ENCODE measurements at places on chromosomes 5 and 9.

- no peak overlapping the region for H3K4me3 ChIP-seq
- no peaks in the 10 kb centered on the region for H3K27me3 ChIP-seq
- H3K4me1 ChIP-seq: peaks cover 75% of the 10 kb centered on the region
- no peaks in the 10 kb centered on the region for H3K36me3 ChIP-seq
- peak overlapping the region; percentile 58 for H3K27ac ChIP-seq
Observed at GRCh38 chr5:180790524-180790923, 12.1 kb downstream of the MGAT1 start.

DNA sequence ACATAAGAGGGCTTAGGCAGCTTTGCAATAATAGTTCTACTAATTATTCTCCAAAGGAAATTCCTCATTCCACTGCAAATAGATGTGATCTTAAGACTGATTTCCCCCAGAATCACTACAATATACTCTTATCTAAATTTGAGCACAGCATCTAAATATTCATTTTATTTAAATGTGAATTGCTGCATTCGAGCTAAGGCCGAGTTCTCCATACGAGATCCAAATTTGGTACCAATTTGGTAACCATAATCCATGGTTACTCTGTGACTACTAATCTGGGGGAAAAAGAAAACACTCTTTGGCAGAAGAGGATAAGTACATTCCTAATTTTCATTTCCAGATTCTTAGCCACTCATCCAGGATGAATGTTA is 19.7 kb upstream of the RIC1 start:
- H3K36me3 ChIP-seq: no peaks in the 10 kb centered on the region
- H3K27me3 ChIP-seq: no peaks in the 10 kb centered on the region
- H3K4me1 ChIP-seq: peaks cover 37% of the 10 kb centered on the region
- peak overlapping the region; percentile 94 for H3K27ac ChIP-seq

DNA sequence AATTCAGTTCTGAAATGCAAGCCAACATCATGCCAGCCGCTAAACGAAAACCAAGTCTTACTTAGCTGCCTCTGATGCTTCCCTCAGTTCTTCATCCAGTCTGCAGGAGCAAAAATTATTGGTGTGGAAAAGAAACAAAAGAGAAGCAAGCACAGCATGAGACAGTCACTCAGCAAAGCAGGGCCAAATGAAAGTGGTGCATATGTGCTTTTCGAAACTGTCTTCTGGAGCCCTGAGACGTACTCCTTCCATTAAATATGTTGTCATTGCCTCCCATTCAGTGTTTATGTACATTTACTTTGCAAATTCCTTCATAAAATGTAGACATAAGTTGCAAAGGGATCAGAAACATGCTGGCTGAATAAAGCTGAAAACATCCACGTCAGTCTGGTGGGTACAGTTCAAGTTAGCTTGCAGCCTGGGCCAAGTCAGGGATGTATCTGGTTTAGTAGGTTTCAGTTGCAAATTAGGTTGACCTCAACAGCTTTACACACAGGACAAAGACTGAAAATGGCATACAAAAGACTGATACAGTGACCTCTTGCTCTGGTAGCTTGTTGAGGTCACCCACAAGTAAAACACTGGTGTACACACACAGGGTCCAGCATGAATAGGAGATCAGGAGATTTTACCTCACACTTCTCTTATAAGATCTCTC is 139.7 kb upstream of the PCA3 start:
- H3K4me1 ChIP-seq: no peaks in the 10 kb centered on the region
- H3K27me3 ChIP-seq: peaks cover 2% of the 10 kb centered on the region
- no peaks in the 10 kb centered on the region for H3K36me3 ChIP-seq
- no peak for DNase-seq
- no peak overlapping the region for H3K27ac ChIP-seq

- peak overlapping the region; percentile 97 for H3K27ac ChIP-seq
- H3K4me3 ChIP-seq: peak overlapping the region; percentile 96
- peaks cover 75% of the 10 kb centered on the region for H3K4me1 ChIP-seq
- no peaks in the 10 kb centered on the region for H3K36me3 ChIP-seq
Observed at GRCh38 chr5:76404223-76405211, 1.4 kb downstream of the IQGAP2 start.

DNA sequence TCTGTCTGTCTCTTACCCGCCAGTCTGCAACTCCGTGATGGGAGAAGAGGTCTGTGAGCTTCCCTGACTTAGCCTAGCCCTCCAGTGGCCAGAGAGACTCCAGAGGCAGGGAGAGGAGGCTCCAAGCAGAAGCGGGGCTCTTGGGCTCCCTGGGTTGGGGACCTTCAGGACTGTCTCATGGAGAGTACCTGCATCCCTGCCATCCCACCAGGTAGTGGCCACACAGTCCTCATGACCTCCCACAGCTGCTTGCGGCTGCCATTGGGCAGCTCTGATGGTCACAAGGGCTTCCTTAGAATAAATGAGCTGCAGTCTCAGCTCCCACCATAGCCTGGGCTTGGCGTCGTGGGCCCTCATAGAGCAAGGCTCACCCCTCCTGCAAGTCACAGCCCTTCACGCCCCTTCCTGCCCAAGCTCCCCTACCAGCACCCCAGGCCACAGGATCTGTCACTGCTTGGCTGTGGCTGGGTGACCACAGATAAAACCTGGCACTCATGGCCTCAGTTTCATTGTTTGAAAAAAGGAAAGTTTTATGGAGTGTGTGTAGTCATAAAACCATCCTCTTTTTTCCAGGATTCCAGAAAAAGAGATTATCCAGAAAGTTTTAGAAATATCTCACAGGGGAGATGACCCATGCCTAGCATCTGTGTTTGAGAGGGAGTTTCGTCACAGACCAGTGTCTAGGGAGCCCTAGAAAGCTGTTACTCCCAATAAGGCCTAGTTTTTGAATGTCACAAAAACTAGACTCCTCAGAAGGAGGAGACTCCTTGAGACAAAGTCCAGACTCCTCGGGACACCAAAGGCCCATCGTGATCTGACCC is 48.4 kb downstream of the PPARGC1B start:
- peaks cover 18% of the 10 kb centered on the region for H3K36me3 ChIP-seq
- no peak overlapping the region for H3K27ac ChIP-seq
- H3K4me3 ChIP-seq: no peak overlapping the region
- H3K4me1 ChIP-seq: peaks cover 71% of the 10 kb centered on the region

- DNase-seq: no peak
- H3K4me3 ChIP-seq: peak overlapping the region; percentile 52
- peaks cover 31% of the 10 kb centered on the region for H3K4me1 ChIP-seq
- no peaks in the 10 kb centered on the region for H3K27me3 ChIP-seq
- peak overlapping the region; percentile 36 for H3K27ac ChIP-seq
Observed at GRCh38 chr5:179795049-179795862, 1.5 kb downstream of the LTC4S start.

DNA sequence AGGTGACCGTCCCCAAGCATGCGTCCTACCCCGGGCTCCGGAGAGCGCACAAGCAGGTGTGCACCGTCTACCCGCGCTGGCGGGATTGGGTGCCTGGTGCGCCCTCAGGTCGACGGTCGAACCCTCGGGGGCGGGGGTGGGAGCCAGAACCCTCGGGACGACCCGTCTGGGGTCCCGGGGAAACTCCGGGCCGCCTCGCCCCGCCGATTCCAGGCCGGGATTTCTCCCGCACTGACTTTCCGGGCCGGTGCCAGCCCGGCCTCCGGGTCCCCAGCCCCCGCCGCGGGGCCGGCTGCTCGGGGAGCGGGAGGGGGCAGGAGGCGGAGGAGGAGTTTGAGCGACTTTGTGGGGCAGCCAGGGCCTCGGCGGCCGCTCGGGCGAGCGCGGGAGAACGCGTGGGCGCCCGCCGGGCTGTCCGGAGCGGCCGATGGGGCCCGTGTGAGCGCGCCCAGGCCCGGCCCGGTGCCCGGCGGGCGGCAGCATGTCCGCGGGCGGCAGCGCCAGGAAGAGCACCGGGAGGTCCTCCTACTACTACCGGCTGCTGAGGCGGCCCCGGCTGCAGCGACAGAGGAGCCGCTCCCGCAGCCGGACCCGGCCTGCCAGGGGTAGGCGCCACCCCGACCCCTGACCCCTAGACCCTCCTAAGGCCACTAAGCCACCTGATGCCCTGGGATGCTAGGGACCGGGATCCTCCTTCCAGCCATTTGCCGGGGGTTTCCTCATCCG is at the start of gene DAB2IP:
Gene DAB2IP, plus strand, starts transcription at position 340 of the 726 bp plus-strand sequence. Its CDS starts 142 bp downstream, at position 482.
- no peak for DNase-seq
- H3K4me3 ChIP-seq: peak within 1 kb of the TSS; percentile 68
- H3K4me1 ChIP-seq: peaks cover 17% of the 10 kb centered on the region
- no peak within 1 kb of the TSS for H3K27ac ChIP-seq

- H3K4me1 ChIP-seq: no peaks in the 10 kb centered on the region
- DNase-seq: no peak
- peaks cover 17% of the 10 kb centered on the region for H3K27me3 ChIP-seq
- H3K36me3 ChIP-seq: no peaks in the 10 kb centered on the region
Observed at GRCh38 chr9:86918556-86918955, 28.8 kb downstream of the GAS1 start.

DNA sequence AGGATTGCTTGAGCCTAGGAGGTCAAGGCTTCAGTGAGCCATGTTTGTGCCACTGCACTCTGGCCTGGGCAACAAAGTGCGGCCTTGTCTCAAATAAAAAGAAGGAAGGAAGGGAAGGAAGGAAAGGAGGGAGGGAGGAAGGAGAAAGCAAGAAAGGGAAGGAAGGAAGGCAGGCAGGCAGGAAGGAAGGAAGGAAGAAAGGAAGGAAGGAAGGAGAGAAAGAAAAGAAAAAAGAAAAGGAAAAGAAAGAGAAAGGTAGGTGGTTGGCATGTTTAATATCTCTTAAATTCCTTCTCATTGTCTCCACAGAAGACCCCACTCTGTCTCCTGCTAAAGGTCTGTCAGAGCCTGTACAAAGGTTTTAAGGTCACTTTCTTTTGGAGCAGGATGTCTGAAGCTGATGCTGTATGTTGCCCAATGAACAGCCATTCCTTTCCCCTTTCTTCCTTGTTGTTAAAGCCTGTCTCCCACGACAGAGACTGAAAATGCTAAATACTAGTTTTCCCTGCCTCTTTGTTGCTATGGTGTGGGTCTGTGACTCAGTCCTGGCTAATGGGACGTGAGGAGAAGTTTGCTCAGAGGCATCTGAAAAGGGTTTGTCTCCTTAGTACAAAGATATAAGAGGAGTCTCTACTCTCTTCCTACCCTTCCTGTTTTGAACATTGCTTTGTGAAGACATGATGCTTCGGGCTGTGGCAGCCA is 213.3 kb downstream of the PCSK1 start:
- H3K36me3 ChIP-seq: no peaks in the 10 kb centered on the region
- H3K4me3 ChIP-seq: no peak overlapping the region
- H3K27ac ChIP-seq: peak overlapping the region; percentile 54
- DNase-seq: no peak
- peaks cover 22% of the 10 kb centered on the region for H3K27me3 ChIP-seq

DNA sequence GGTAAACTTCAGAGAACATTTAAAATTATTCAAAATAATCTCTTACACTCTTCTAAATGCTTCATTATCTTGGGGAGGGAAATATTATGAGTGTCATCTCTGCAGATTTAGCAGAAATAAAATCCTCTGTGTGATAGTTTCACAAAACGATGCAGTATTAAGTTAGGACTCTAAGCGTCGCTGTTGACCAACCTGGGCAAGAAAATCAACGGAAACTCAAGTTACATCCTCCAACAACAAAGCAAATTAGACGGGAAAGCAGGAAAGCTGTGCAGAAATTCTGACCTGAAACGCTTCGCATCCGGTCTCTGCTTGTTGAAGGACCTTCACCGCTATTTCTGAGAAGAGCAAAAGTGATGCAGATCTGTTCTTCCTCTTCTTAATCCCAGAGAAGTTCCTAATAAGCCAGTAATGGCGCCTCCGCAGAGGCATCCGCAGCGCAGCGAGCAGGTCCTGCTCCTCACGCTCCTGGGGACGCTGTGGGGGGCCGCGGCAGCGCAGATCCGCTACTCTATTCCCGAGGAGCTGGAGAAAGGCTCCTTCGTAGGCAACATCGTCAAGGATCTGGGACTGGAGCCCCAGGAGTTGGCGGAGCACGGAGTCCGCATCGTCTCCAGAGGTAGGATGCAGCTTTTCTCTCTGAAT is at the start of gene PCDHGA6:
Gene PCDHGA6, plus strand, starts transcription at position 219 of the 645 bp plus-strand sequence. Its CDS starts 193 bp downstream, at position 412.
- H3K4me1 ChIP-seq: peaks cover 3% of the 10 kb centered on the region
- H3K4me3 ChIP-seq: peak within 1 kb of the TSS; percentile 56
- no peak for DNase-seq
- peaks cover 29% of the 10 kb centered on the region for H3K27me3 ChIP-seq
- peak within 1 kb of the TSS; percentile 35 for H3K27ac ChIP-seq

DNA sequence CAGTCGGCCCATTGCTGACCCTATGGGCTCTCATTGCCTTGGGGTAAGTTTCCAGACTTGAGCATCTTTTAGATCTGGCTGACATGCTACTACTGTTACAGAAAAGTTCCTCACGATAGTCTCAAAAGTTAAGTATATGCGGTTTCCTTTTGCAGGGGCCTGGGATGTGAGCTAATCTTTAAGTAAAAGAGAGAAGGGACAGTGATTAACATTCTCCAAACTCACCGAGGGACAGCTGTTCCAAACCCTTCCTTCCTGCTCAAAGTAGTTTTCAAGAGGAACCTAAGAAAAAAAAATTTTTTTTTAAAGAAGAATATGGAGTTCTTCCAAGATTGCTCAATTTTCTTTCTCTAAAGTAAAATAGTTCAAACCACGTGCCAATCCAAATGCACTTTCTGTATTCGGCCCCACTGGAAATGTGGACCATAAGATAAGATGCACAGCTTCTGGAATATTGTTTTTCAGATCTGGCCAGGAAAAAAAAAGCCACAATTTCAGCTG is 168.0 kb upstream of the SPRY4 start:
- peaks cover 2% of the 10 kb centered on the region for H3K4me1 ChIP-seq
- H3K27me3 ChIP-seq: no peaks in the 10 kb centered on the region
- DNase-seq: no peak
- H3K4me3 ChIP-seq: no peak overlapping the region
- H3K36me3 ChIP-seq: no peaks in the 10 kb centered on the region

GRCh38 chr9:108166519-108166918 is 677.0 kb upstream of the KLF4 start:
- DNase-seq: no peak
- H3K27me3 ChIP-seq: peaks cover 3% of the 10 kb centered on the region
- H3K36me3 ChIP-seq: no peaks in the 10 kb centered on the region

GRCh38 chr5:52674815-52675545 is 112.7 kb upstream of the ITGA1 start:
- H3K4me1 ChIP-seq: peaks cover 23% of the 10 kb centered on the region
- no peak overlapping the region for H3K4me3 ChIP-seq
- no peaks in the 10 kb centered on the region for H3K27me3 ChIP-seq
- DNase-seq: no peak
- H3K36me3 ChIP-seq: no peaks in the 10 kb centered on the region

Measured in naive thymus-derived CD8-positive, alpha-beta T cell (primary cell).